ENCODE measurements at places on chromosomes 5 and 9. TPM values are rescaled to one million over a fixed set of nuclear protein-coding genes. Genes with fewer than 3 reads are reported as not detected.

Gene ACOT12
- not detected for total RNA-seq

Gene SOWAHA
- 0.16 TPM for total RNA-seq

Gene SPINK4
- total RNA-seq: not detected

Gene DMRT2
- 19.0 TPM for total RNA-seq

Gene PLEKHG4B
- total RNA-seq: not detected

Gene LAMC3
- total RNA-seq: 2.4 TPM

Gene FGF1
- 0.75 TPM for total RNA-seq

Gene TAF11L6
- total RNA-seq: not detected

Gene IL9
- not detected for total RNA-seq

Gene PLPP1
- total RNA-seq: 413 TPM

Gene UBE2B
- 89.2 TPM for total RNA-seq

Gene ITGA2
- total RNA-seq: 0.49 TPM

Gene ANGPTL2
- total RNA-seq: 78.4 TPM

Gene PIP5KL1
- 2.3 TPM for total RNA-seq

Gene PCDHGA8
- 1.5 TPM for total RNA-seq

Gene IFNA2
- not detected for total RNA-seq

Gene DUSP1
- 756 TPM for total RNA-seq

Gene NR2F1
- total RNA-seq: 2.8 TPM

Gene GFI1B
- not detected for total RNA-seq

Gene PCDHB4
- total RNA-seq: 2.0 TPM

Measured in subcutaneous adipose tissue (tissue), 4 donors.